Activated T-cell treated with anti-CD3 and anti-CD28 coated beads, Interleukin-2, amount 50 U/mL, for 48 hours (primary cell): ENCODE measurements at places on chromosomes 6 and 20.

DNA sequence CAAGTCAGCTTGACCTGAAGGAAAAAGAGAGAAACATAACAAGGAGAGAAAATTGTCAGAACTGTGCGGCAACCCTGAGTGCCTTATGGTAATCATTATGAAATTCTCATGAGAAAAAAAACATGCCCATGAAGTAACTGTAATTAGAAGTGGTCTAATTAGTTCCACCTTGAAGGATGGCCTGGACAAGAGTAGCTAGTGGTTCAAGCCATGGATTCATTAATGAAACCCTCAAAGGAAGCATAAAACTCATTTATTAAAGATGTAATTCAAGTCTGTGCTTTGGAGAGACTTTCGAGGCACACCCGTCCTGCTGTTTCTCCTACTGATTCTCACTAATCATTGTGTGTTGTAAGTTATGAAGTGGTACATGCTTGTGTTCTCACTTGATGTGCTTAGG, 160.2 kb downstream of the PHF3 start:
- no peak for DNase-seq

GRCh38 chr6:25342802-25343201, 63.6 kb downstream of the CARMIL1 start:
- DNase-seq = no peak

- DNase-seq = no peak
Measured at GRCh38 chr6:46486181-46486580, 5.1 kb downstream of the RCAN2 start.

DNA sequence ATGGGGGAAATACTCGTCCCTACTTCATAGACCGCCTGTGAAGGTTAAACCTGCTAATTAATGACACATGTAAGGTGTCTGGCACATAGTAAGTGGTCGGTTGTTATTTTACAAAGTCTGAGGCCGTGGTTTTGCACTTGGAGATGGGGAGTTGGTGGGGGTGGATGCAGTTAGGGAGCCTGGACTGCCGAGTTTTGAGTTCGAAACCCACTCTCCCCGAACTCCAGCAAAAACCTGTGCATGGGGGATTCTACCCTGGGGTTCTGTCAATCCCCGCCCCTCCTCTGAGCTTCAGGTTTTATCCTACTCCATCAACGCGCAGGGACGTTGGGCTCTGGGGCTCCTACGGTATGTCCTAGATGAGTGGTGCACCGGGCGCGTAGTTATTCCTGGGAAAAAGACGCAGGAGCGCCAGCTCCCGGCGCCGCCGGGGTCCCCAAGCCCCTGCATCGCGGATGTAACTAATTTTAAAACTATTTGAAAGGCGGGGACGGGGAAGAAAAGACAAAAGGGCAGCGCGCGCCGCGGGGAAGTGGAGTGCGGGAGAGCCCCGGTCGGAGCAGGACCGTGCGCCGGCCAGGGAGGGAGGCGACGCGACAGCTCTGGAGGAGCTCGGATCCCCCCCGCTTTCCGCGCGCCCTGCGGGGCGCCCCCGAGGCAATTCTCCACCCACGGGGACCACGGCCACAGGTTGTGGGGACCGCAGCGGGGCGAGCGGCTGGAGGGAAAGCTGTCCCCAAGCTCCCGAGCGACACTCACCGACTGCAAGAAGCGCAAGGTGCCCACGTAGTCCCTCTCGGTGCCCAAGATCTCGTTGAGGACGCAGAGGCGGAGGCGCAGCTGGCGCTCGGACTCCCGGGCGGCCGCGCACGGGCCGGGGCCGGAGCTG, 672 bp downstream of the PREX1 start:
- peak; percentile 64 for DNase-seq

DNA sequence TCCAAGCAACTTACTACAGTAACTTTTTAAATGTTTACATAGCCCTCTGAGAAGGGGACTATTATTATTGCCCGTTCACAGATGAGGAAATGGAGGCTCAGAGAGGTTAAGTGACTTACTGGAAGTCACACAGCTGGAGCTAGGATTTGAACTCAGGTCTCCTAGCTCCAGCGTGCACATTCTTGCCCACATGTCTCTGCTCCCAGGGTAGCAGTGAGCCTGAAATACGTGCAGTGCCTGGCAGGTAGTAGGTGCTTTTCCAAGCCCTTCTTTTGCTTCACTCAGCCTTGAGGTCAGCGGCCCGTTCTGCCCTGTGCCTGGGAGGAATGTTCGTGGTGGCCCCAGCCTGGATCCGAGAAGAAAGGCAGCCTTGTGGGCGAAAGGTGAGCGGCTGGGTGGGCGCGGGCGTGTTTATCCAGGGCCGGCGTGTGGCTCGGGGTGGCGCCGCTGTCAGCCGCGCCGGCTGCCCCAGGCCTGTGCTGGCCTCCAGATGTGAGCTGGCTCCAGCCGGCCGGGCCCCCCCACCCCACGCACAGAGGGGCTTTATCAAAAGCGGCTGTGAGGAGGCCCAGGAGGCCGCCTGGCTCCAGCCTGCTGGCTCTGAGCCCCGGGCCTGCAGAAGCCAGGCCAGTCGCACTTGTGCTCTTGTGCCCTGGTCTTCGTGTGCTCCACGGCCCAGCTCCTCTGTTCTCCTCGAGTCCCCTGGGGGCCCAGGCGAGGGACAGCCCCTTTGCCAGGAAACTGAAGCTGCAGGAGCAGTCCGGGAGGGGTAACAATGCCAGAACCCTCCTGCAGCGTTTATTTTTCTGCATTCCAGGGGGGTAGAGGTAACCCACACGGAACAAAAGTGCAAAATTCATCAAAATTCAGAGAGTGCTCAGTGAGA, 58.1 kb downstream of the UBE2V1 start:
- DNase-seq = no peak

GRCh38 chr6:21587961-21588480, 5.5 kb upstream of the SOX4 start:
- peak; percentile 58 for DNase-seq

DNA sequence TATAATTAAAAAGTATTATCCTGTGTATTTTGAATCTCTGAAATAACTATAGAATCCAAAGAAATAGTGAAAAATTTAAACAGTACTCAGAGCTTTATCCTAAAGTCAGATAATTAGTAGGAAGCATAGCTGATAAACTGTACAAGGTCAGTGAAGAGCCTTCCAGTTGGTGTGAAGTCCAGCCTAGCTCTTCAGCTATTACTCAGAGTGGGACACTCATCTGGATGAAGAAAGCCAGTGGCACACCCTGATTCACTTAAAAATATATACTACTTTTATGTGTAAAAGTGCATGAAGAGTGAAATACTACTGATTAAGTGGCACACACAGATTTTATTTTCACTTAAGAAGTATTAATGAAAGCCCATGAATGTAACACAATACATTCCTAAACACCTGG, 3.1 kb downstream of the IFNGR1 start:
- no peak for DNase-seq

GRCh38 chr20:40880063-40880728, 148.4 kb upstream of the TOP1 start:
- DNase-seq = no peak

DNA sequence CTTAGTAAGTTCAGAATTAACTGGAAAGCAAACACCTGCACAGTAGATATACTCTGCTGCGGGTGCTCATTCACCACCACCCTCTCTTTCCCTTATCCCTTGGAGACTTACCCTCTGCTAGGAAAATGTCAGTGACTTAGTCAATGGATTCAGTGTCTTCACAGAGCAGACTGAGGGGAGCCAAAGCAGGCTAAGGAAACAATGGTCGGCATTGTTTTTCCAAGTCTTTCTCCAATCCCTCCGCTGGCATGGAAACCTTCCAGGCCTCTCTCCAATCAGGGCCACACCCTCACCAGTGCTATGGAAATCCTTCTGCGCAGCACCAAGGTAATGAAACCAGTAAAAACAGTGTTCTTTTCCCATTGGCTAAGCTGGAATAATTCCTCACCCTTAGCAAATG, 531.2 kb downstream of the TFAP2B start:
- DNase-seq = no peak

GRCh38 chr20:41249411-41250281, 67.9 kb downstream of the ZHX3 start:
- no peak for DNase-seq

DNA sequence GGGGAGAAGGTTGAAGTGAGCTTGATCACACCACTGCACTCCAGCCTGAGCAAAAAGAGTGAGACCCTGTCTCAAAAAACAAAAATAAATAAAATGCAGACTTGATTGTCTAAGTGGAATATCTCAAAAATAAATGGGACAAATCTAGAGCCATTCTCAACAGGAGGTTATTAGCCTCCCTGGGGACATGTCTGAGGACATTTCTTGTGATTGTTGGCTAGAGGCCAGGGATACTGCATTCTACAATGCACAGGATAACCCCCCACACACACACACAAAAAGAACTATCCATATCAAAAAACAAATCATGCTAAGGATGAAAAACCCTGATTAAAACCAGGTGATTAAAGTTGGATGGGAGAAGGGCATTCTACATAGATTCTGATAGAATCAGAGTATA, 37.5 kb downstream of the FAM217A start:
- no peak for DNase-seq

GRCh38 chr20:51366155-51366886, 176.2 kb downstream of the NFATC2 start:
- no peak for DNase-seq

DNA sequence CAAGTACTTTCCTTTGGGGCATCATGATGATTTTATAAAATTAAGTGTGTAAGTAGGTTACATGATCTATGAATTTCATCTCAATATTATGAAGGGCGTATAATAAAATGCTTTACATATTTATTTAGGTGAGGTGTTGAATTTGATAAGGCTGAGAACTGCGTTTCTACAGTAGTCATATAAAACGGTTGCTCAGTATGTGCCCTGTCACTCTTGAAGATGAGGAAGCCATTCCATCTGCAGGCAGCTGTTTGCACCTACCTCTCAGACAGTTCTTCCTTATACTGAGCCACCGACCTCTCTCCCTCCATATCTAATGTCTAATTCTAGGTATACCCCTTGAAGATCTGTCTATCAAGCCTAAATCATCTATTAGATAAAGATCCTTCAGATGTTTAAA, 16.1 kb downstream of the NCOA7 start:
- DNase-seq = no peak

GRCh38 chr6:20931093-20931492, 396.8 kb downstream of the CDKAL1 start:
- no peak for DNase-seq

GRCh38 chr6:117534974-117535373, 52.5 kb downstream of the DCBLD1 start:
- DNase-seq = no peak

DNA sequence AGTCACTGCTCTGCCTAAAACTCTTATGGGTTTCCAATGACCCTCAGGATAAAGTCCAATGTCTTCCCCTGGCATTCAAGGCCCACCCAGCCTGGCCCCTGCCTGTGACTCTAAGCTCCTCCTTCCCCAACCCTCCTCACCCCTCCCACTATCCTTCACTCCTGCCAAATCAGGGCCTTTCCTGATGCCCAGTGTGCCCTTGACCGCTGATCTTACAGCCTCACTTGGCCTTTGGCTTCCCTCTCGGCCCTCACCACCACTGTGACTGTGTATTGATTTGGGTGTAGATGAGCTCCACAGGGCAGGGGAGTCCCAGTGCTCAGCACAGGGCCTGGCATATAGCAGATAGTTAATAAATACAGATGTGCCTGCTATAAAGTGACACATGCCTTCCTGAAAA, 115.7 kb downstream of the TOX2 start:
- no peak for DNase-seq

GRCh38 chr6:71502168-71502567, 213.6 kb downstream of the OGFRL1 start:
- DNase-seq = no peak

GRCh38 chr20:63051911-63052310, 45.1 kb upstream of the BHLHE23 start:
- DNase-seq = no peak

DNA sequence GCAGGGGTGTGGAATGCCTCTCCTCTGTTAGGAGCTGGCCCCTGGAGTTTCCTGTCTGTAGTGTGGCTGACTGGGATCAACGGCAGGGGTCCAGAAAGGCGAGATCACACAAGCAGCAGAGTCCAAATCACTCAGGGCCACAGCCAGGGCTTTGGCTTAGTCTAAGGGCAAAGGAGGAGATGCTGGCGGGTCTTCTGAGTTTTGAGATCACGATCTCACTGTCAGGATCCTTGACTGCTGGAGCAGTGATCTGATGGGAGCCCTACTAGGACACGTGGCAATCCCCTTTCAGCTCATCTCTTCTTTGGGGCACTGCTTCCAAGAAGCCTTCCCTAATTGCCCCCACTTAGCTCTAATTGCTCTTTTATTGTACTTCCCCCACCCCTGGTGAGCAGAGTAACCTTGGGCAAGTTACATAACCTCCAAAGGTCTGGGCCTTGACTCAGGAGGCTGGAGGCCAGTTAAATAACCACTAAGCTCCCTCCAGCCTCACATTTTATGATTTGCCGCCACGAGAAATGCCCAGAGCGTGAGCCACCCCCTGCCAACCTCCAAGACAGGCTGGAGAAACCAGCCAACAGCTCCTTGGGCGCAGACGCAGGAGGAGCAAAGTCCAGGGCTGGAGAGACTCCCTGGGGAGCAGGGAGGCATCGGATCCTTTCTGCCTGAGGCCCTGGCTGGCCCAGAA, 12.0 kb downstream of the KCNK5 start:
- DNase-seq = no peak

- DNase-seq = no peak
Measured at GRCh38 chr20:50788045-50788991, 6.5 kb upstream of the BCAS4 start.

DNA sequence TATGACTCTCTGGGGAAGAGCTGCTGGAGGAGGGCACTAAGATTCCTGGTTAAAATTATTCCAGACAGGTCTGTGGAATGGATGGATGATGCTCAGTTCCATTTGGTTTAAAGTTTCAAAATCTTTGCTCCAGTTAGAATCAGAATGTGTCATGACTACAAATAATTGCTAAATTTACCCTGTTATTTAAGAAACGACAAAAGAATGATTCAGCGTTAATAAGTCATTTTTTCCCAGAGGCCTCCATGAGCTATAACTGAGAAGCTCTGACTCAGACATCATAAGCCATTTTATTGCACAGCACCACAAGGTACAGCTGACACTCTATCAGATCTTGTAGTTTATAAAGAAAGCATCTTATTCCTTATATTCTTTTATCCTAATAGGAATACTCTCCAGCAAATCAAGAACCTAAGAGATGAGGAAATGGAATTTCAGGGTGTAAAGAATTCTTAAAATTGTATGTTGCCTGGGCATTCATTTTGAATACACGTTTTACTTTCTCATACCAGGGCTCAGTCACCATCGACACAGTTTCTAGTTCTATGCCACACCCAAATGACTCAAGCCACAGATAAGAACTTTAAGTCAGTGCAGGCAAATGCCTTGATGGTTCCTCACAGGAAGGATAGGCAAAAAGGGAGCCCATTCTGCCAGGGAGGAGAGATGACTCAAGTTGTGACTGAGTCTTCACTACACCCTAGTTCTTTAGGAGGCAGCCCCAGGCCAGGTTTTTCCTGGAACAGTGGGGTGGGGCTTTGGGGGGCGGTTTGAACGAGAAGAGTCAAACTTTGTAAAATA, 636.0 kb downstream of the MMUT start:
- no peak for DNase-seq

DNA sequence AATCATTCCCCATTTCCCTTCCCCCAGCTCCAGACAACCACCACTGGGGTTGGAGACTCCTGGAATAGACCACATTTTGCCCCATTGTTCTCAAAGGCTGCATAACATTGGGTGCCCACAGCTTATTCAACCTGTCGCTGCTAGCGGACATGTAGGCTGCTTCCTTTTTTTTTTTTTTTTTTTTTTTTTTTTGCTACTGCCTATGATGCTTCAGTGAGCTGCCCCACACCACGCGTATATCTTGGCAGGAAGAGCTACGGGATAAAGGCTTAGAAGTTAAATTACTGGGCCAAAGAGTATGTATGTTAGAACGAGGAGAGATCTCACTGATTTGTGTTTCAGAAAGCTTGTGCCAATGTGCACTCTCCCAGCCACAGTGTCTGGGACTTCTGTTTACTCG, 7.0 kb downstream of the LBP start:
- DNase-seq = no peak

GRCh38 chr20:16553101-16553500, 20.1 kb downstream of the KIF16B start:
- no peak for DNase-seq
